ENCODE measurements at places on chromosomes 3 and 15. TPM values are rescaled to one million over a fixed set of nuclear protein-coding genes. Genes with fewer than 3 reads are reported as not detected.

GMNC gene
- total RNA-seq: not detected

COMMD2 gene
- total RNA-seq: 40.1 TPM

OIP5 gene
- total RNA-seq: 67.7 TPM

GRCh38 chr3:85681906-85682305, 723.1 kb downstream of the CADM2 start:
- no peak for DNase-seq

DNA sequence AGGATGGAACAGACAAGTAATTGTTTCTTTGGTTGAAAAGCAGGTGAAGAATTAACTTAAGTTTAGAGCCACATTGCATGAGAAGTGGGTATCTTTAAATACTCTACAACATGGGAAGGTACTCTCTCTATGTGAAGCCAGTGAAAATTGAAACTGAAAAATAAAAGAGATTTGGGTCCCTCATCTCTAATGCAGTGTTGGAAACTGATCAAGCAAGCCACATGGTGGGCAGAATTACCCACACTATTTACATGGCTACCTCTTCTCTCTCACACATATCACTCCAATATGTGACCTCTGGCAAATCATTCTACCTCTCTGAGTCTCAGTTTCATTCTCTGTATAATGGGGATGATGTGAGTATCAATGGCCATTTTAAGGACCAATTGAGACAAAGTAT, 339.0 kb downstream of the IL5RA start:
- DNase-seq: no peak

BRPF1 gene
- total RNA-seq: 10.9 TPM

TIGIT gene
- total RNA-seq: not detected

- DNase-seq: peak; percentile 29
Observed at GRCh38 chr3:16496408-16497222, 16.9 kb downstream of the RFTN1 start.

DNA sequence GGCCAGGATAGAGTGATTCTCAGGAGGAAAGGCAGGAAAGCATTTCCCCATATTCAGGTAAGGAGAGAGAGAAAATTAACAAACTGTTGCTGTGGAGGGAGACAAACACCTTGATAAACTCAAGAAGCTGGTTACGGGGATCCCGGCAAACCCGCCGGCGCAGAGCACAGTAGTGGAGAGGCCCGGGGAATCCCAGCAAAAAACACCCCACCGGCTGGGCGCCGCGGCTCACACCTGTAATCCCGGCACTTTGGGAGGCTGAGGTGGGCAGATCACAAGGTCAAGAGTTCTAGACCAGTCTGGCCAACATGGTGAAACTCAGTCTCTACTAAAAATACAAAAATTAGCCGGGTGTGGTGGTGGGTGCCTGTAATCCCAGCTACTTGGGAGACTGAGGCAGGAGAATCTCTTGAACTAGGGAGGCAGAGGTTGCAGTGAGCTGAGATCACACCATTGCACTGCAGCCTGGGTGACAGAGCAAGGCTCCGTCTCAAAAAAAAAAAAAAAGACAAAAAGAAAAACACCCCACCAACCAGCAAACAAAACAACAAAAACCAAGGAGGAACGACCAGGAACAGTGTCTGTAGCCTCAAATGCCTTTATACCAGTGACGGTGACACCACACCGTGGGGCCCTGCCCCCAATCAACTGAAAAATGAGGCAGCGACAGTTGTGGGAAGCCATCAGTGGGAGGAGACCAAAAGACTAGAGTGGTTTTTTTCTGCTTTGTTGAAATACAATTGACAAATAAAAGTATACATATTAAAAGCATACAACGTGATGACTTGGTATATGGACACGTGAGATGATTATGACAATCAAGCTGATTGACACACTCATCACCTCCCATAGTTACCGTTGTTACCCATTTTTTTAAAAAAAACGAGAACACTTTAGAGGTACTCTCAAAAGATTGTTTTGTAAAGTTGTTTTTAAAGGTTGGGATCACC, 40.2 kb upstream of the IDH2 start:
- DNase-seq: no peak

DNA sequence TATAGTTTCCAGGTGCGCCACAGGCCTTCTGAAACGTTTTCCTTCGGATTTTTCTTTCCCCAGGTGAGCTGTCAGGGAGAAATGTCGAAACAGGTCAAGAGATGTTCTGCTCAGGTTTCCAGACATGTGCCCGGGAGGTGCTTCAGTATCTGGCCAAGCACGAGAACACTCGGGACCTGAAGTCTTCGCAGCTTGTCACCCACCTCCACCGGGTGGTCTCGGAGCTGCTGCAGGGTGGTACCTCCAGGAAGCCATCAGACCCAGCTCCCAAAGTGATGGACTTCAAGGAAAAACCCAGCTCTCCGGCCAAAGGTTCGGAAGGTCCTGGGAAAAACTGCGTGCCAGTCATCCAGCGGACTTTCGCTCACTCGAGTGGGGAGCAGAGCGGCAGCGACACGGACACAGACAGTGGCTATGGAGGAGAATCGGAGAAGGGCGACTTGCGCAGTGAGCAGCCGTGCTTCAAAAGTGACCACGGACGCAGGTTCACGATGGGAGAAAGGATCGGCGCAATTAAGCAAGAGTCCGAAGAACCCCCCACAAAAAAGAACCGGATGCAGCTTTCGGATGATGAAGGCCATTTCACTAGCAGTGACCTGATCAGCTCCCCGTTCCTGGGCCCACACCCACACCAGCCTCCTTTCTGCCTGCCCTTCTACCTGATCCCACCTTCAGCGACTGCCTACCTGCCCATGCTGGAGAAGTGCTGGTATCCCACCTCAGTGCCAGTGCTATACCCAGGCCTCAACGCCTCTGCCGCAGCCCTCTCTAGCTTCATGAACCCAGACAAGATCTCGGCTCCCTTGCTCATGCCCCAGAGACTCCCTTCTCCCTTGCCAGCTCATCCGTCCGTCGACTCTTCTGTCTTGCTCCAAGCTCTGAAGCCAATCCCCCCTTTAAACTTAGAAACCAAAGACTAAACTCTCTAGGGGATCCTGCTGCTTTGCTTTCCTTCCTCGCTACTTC, 3.8 kb downstream of the BHLHE40 start:
- DNase-seq: peak; percentile 37

GRCh38 chr15:92610101-92610520, 45.5 kb downstream of the FAM174B start:
- no peak for DNase-seq

IL17RB gene
- total RNA-seq: 3.1 TPM

CERS3 gene
- not detected for total RNA-seq

GRCh38 chr3:105362021-105362665, 4.6 kb upstream of the ALCAM start:
- peak; percentile 15 for DNase-seq
